ENCODE measurements at places on chromosomes 5 and 9. TPM values are rescaled to one million over a fixed set of nuclear protein-coding genes. Genes with fewer than 3 reads are reported as not detected.

- no peak overlapping the region for H3K4me3 ChIP-seq
- H3K27ac ChIP-seq, result no peak overlapping the region
- peaks cover 14% of the 10 kb centered on the region for H3K27me3 ChIP-seq
- no peaks in the 10 kb centered on the region for H3K36me3 ChIP-seq
These were observed 235.7 kb downstream of the ICE1 start for GRCh38 chr5:5658226-5658625.

- peaks cover 44% of the 10 kb centered on the region for H3K27me3 ChIP-seq
- H3K4me3 ChIP-seq, result peak overlapping the region; percentile 51
- peaks cover 25% of the 10 kb centered on the region for H3K4me1 ChIP-seq
- no peaks in the 10 kb centered on the region for H3K36me3 ChIP-seq
These were observed 65.4 kb upstream of the ARAP3 start for GRCh38 chr5:141747152-141748141.

Gene PHPT1
- 51.0 TPM for polyA plus RNA-seq

DNA sequence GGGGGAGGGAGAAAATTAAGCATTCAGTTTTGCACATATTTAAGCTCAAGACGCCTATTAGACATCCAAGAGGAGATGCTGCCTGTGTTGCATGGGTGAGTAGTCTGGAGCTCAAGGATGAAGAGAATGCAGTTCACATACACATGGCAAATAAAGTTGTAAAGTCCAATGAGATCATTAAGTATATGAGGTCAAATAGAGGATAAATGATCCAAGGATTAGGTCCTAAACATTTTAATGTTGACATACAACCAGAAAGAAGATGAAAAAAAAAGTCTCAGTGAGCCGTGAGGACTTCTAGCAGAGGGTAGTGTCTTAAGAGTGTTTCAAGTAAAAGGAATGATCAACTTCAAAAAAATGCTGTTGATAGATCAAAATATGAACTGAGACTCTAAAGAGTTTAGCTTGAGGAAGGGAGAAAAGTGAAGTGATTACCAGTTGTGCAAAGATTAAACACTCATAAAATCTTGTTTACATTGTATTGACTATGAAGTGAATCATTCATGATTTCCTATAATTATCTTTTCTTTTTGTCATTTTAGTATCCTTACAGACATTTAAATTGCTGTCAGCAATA lies 251.8 kb downstream of the ZNF608 start:
- peaks cover 12% of the 10 kb centered on the region for H3K36me3 ChIP-seq
- no peak overlapping the region for H3K4me3 ChIP-seq
- no peak for DNase-seq
- H3K27ac ChIP-seq, result no peak overlapping the region

Gene FOXD4
- polyA plus RNA-seq, result not detected

Gene EIF4E1B
- polyA plus RNA-seq, result not detected

Gene DBH
- polyA plus RNA-seq, result not detected

Gene GALT
- polyA plus RNA-seq, result 35.5 TPM
